NCI-H146 (cell line): ENCODE measurements at places on chromosomes 3 and 15.
A peak's percentile ranks its signal among the peaks of the same experiment; 100 is the strongest.

DNA sequence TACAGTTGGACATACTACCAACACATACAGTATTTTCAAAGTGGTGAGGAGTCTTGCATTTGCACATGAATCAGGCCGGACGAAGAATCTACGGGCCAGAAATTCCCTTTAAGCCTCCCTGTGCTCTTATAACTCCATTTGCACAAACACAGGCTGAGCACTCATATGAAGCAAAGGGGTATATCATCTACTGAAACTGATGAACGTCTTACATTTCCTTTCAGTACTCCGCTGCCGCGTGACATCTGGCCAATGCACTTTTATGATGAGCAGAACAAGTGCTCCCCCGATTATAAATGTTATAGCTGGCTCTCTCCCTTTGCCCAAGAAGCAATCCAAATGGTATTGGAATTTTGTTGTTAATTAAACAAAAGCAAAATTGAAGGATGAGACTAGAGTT, 110.3 kb upstream of the ICE2 start:
- no peak for DNase-seq

- DNase-seq: no peak
These were observed 128.9 kb downstream of the AQP9 start for GRCh38 chr15:58267051-58267450.

- DNase-seq: no peak
These were observed 15.1 kb downstream of the KLHL24 start for GRCh38 chr3:183650554-183650953.

- no peak for DNase-seq
These were observed 46.1 kb downstream of the EFCAB12 start for GRCh38 chr3:129382366-129382765.

DNA sequence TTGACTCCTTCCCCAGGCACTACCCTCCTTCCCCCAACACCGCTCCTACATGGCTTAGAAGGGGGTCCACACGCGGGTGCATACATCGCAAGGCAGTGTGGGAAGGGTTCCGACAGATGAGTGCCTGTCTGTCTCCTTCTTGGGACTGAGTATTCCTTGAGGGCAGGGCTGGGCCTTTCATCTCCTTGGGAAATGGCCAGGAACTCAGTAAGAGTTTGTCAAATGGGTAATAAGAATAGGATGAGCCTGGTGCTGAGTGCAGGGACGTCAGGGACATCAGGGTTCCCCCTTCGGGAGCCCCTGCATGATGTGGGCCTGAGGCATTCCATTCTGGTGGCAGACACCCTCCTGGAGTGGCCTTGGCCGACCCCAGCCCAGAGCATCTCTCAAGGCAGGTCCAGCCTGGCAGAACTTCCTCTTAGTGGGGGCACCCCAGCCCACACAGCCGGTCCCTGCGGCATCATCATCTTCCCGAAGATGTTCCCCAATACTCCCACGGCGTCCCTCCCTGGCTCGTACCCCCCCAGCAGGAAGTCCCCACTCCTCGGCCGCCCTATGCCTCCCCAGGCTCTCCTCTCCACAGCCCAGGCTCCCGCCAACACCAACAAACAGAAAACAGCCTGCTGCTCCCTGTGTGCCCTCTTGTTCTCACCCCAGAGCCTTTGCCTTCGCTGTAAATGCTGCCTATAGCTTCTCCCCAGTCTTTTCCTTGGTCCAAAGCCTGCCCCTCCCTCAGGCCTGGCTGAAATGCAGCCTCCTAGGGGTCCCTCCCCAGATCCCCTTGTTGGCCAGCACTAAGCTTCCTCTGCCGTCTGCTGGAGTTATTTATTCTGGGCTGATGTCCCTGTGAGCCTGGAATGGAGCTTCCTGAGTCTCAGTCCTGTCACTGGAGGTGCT, 67.5 kb upstream of the LCTL start:
- no peak for DNase-seq

GRCh38 chr3:15768421-15769255, 29.1 kb downstream of the ANKRD28 start:
- peak; percentile 51 for DNase-seq

GRCh38 chr3:191774485-191774884, 313.5 kb downstream of the PYDC2 start:
- DNase-seq: no peak

DNA sequence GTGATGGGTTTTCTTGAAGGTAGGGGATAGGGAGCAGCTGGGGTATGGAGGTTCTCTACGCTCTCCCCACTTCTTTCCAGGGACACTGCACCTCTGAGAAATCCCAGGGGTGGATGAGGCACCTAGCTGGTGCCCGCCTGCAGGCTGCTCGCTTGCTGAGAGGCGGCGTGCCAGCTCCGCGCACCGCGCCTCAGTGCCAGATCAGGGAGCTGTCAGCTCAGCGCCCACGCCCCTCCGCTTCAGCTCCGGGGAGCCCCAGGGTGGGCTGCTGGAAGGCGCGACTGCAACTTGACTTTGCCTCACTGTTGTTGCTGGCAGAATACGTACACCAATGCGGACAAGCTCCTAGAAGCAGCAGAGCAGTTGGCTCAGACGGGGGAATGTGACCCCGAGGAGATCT, 345.7 kb upstream of the UMPS start:
- no peak for DNase-seq

DNA sequence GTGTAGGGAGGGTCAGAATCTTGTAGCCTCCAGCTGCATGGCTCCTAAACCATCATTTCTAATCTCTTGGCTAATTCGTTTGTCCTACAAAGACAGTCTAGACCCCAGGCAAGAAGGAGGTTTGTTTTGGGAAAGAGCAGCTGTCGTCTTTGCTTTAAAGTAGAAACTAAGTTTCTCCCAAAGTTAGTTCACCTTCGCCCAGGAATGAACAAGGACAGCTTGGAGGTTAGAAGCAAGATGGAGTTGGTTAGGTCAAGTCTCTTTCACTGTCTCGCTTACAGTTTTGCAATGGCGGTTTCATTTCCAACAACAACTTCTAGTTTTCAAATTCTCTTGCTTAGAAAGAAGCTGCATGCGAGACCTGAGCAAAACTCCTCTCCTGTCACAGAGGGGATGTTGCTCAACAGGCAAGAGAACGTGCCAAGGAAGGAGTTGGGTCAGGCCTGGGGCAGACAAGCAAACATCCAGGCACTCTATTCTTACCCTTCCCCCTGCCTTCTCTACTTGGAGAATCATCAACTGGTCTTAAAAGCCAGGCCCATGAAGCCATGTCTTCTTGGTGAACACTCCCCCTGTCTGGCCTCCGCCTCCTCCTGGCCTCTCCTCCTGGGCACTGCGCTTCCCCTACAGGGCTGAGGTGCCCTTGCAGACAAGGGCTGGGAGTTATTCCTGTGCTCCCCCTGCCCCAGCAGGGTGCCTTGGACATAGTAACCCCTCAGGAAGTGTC, 57.6 kb downstream of the TMEM44 start:
- no peak for DNase-seq

- DNase-seq: no peak
These were observed 42.9 kb downstream of the PARP15 start for GRCh38 chr3:122620399-122620798.

DNA sequence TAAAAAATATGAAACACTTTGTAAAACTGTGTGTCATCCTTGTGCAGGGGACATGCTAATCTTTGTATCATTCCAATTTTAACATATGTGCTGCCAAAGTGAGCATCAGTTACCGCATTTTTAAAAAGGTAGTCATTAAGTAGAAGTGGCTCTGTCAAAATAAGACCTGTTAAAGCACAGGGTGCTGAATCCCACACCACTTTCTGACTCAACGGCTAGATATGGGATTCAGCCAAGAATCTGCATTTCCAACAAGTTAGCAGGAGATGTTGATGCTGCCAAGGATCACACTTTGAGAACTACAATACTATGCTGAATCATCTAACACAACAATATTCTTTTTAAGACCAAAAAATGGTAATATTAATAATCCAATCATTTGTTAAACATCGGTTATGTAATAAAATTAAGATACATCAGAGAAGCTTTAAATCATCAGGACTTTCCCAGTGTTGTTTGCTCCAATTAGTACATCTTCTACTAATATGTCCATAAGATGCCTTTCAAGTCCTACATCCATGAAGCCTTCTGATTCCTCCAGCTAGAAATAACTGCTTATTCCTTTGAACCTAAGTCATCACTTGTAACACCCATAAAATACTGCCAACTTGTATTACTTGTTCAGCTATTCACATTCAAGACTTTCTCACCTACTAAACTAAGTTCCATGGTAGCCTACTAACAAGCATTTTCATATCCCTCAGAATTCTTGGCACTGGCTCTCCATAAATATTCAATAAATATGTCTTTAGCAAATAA, 71.1 kb downstream of the TBL1XR1 start:
- no peak for DNase-seq

- DNase-seq: no peak
These were observed 152.3 kb downstream of the FBN1 start for GRCh38 chr15:48493084-48493762.

DNA sequence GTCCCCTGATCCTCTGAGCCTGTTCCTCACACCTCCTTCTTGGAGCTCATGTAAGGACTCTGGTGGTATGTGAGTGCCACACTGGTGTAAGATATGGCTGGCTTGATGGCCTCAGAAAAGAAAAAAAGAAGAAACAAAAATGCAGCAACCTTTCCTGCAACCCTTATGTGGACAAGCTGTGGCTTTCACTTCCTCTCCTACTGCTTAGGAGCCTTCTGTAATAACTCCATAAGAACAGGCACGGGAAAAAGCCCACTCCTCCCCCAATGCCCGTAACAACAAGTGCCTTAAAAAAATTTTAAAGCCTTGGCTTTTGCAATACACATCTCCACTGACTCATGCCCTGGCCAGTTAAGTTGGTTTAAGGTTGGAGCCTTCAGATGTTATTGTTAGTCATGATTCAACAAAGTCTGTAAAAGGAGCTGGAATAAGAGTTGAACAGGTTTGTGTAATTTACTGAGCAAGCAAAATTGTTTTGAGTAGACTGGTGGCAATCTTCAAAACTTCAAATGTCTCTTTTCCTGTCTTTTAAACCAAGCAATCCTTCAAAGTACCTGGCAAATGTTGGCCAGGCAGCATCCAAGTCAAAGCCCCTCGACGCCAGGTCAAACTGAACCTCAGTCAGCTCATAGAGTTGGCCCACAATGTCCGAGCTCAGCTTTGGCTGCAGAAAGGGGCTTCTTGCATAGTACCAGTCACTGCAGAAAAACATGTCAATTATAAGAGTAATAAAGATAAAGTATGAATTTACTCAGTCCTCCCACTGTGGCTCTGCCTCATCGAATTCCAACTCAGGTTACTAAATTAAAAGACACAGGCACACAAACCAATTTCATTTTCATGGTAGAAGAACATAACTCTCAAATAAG, 22.9 kb downstream of the FYCO1 start:
- DNase-seq: no peak

DNA sequence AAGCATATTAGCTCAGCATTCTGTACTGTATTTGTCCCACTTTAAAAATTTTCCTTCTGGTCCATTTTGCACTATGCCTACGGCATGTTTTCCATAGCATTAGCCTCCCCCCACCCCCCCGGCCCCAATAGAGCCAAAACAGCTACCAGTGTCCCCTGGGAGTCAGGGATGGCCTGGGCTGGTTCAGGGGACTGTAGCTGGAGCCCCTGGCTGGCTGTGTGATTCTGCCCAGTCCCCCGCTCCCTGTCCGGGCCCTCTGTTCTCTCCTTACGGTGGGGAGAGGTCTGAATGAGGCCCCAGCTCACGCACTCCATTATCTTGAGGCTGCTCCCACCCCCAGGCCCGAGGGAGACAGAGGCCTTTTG, 70.1 kb downstream of the KLF15 start:
- DNase-seq: no peak

DNA sequence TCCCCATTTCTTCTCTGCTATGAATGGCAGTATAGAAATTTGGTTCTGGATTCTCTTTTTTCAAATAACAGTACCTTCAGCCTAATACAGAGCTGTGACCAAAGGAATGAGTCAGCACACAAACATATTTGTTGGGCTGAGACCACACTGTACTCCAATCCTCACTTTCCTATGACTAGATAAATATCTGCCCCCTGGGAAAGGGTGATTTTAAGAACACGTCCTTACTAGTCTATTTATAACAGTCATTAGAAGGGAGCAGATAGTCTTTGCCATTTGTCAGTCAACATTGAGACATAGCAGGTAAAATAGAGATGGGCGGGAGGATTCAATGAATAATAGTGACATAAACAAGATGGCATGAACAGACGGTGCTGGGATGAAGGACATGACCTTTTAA, 461.3 kb downstream of the MCTP2 start:
- DNase-seq: no peak

DNA sequence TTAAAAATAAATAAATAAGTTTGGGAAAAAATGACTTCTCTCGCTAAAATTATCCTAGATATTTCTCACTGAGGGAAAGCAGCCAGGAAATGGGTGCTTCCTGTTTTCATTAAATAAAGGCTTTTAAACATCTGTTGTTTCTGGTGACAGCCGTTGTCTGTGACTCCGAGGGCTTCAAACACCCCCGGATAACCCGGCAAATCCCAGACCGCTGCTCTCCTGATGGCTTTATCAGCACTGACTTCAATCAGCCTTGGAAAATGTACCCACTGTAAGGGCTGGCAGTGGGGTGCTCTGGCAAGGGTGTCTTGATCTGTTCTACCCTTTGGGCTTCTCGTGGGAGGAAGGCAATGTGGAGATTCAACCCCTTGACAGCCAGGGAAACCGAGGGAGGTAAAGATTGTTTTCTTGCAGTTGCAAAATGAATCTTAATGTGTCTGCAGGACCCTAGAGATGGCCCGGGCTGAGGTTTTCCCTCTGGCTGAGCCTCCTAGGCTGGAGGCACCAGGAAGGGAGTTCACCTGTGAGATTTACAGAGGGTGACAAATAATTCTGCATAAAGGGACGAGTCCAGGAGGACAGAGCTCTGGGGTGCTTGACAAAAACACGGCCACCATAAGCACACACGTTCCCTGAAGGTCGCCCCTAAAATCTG, 33.6 kb upstream of the SEC13 start:
- no peak for DNase-seq

- no peak for DNase-seq
These were observed 49.9 kb downstream of the NEK10 start for GRCh38 chr3:27319304-27319703.

GRCh38 chr3:59606638-59607266, 556.9 kb upstream of the CFAP20DC start:
- DNase-seq: no peak

DNA sequence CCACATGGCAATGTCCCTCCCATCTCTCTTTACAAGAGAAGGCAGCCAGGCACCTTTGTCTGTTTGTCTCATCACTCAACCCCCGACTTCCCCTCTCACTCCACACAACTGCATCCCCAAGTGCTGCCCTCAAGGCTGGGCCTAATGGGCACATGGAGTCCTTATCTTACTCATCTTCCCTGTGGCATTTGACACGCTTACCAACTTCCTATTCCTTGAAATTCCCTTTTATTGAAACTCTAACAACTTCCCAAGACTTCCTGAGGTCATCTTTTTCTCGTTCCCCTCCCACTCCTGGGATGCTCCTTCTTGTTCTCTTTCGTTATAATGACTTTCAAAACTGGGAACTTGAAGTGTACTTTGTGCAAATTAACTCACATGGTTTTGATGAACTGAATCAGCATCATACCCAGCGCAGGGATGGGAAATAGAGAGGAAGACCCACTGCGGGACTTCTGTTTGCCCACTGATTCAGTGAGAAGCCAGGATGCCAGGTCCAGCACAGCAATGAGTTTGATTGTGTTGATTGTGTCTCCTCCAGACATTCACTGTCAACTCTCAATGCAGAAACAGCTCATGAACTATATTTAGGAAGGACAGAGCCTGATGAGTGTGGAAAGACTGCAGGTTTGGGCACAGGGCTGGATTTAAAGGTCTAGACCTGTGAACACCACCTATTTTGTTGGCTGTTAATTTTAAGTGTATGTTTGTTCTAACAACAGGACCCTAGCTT, 104.7 kb upstream of the TNIK start:
- no peak for DNase-seq
